ENCODE measurements at places on chromosomes 5 and 9. TPM values are rescaled to one million over a fixed set of nuclear protein-coding genes. Genes with fewer than 3 reads are reported as not detected.

DNA sequence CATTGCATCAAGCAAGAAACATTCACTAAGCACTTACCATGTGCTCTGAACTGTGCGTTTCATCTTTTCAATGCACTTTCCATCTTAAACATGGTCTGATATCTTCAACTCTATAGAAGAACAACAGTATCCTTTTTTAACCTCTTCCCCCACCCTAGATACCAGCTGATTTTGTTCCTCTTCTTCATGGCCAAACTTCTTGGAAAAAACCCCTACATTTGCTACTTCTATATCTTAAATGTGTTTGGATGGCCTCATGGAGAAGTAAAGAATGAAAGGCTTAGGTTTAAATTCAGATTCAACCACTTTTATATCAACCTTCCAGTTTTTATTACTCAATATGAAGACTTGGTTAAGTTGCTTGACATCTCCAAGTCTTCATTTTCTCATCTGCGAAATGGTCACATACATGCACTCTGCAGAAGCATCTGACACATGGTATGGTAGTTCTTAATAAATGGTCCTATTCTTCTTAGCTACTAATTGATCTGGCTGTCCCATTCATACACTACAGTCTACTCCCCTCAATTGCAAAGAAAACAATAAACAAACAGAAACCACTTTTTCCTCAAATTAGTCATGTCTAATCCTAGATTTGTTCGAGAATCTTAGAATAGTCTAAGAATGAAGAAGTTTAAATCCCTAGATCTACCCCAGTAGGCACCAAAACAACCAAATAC lies 59.4 kb downstream of the FYB1 start:
- DNase-seq, result no peak
- no peaks in the 10 kb centered on the region for H3K27me3 ChIP-seq
- no peak overlapping the region for H3K4me3 ChIP-seq
- peaks cover 87% of the 10 kb centered on the region for H3K4me1 ChIP-seq
- H3K27ac ChIP-seq, result peak overlapping the region; percentile 0

SPATA24 gene
- 4.0 TPM for total RNA-seq

- H3K36me3 ChIP-seq, result no peaks in the 10 kb centered on the region
- H3K4me1 ChIP-seq, result no peaks in the 10 kb centered on the region
- no peaks in the 10 kb centered on the region for H3K27me3 ChIP-seq
- no peak overlapping the region for H3K27ac ChIP-seq
These were observed 165.5 kb downstream of the OLFM1 start for GRCh38 chr9:135252980-135253304.

ANKRD34B gene
- total RNA-seq, result not detected

DNA sequence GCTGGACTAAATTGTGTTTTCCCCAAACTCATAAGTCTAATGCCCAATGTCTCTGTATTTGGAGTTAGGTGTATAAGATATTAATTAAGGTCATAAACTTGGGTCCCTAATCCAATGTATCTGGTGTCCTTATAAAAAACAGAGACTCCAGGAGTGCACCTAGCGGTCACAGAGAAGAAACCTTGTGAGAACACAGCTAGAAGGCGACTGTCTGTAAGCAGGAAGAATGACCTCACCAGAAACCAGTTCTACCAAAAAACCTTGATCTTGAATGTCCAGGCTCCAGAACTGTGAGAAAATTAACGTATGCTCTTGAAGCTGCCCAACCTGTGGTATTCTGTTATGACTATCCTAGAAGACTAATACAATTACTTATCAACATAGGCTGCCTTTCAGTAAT lies 591.7 kb upstream of the PTPRD start:
- no peak for DNase-seq
- H3K27me3 ChIP-seq, result no peaks in the 10 kb centered on the region
- H3K4me1 ChIP-seq, result no peaks in the 10 kb centered on the region
- H3K27ac ChIP-seq, result no peak overlapping the region
- no peak overlapping the region for H3K4me3 ChIP-seq

- H3K27ac ChIP-seq, result peak overlapping the region; percentile 99
- peak overlapping the region; percentile 100 for H3K4me3 ChIP-seq
- peaks cover 51% of the 10 kb centered on the region for H3K36me3 ChIP-seq
- H3K27me3 ChIP-seq, result no peaks in the 10 kb centered on the region
- peak; percentile 25 for DNase-seq
- H3K4me1 ChIP-seq, result peaks cover 24% of the 10 kb centered on the region
These were observed 497 bp downstream of the NSA2 start for GRCh38 chr5:74767579-74767913.

HAPLN1 gene
- total RNA-seq, result not detected

GRIA1 gene
- not detected for total RNA-seq

DNA sequence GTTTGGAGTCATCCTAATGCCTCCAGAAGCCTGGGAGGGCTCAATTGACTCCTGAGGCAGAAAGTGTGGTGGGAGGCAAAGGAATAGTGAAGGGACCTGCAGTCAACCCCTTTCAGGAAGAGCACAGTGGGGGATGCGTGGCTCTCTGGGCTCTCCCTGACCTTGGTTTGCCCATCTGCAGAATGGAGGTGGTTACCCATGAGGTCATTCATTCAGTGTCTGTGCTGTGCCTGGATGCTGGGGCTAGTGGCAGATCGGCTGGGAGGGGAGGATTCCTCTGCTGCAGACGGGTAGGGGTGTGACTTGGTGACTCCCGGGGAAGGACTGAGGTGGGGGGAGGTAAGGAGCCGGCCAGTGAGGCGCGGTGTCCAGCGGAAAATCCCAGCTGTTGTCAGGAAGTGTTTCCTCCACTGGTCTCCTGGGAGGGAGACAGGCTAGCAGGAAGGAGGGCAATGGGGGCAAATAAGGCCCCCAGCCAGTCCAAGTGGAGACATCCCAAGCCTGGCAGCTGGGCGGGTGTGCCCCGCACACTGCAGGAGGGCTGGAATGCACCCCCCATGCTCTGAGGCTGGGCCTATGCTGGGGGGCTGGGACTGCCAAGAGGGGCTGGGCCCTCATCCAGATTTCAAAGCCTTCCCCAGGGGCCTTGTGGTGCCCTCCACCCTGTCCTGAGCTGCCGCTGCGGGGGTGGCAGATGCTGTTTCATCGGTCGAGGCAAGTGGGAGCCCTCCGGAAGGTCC lies 10.9 kb downstream of the CXXC5 start:
- peaks cover 3% of the 10 kb centered on the region for H3K27me3 ChIP-seq
- H3K4me1 ChIP-seq, result peaks cover 20% of the 10 kb centered on the region
- no peaks in the 10 kb centered on the region for H3K36me3 ChIP-seq
- DNase-seq, result no peak
- H3K27ac ChIP-seq, result peak overlapping the region; percentile 43

- no peaks in the 10 kb centered on the region for H3K4me1 ChIP-seq
- no peaks in the 10 kb centered on the region for H3K36me3 ChIP-seq
- H3K4me3 ChIP-seq, result no peak overlapping the region
- no peak overlapping the region for H3K27ac ChIP-seq
These were observed 56.8 kb upstream of the CPEB4 start for GRCh38 chr5:173831196-173831914.

GALT gene
- 79.1 TPM for total RNA-seq

All from activated CD8-positive, alpha-beta T cell treated with anti-CD3 and anti-CD28 coated beads, Interleukin-2, amount 10 ng/mL, durations not matched to agents 7 days and 5 days (primary cell).